Testis (tissue), 5 donors: ENCODE measurements at places on chromosomes 16 and 17.

GRCh38 chr16:73043828-73044467 is 4.0 kb downstream of the ZFHX3 start:
- no peak for DNase-seq

- DNase-seq, result no peak
Observed at GRCh38 chr17:16814439-16814838, 124.4 kb downstream of the CCDC144A start.

DNA sequence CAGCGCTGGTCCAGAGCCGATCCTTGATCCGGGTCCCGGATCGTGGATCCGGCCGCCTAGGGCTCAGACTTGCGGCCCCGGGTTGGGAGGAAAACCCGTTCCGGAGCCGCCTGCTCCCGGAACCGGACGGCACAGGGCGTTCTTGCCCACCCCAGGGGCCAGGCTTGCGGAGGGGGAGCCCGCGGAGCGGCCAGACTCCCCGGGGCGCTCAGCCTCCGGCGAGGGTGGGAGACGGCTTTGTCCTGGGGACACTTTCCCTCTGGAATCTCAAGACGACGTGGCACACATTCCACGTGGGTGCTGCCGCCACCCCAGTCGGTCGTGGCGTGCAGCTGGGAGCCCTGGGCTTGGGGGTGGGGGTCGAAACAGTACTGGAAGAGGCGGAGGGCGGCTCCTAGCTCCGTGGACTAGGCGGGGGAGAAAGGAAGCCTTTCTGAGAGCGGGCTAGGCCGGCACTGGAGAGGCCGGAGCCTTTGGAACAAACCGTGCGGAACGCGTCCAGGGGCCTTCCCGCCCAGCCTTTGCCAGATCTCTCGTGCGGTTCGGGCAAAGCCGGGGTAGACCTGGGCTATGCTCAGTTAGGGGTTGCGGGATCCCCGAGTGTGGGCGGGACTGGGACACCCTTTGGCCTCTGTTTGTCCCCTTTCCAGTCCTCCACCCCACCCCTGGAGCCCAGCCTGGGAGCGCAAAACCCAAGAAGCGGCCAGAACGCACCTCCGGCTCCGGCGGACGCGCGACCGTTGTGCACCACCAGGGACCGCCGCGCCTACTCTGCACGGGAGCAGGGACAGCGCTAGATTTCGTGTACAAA is 26.5 kb downstream of the SREBF1 start:
- peak; percentile 70 for DNase-seq

DNA sequence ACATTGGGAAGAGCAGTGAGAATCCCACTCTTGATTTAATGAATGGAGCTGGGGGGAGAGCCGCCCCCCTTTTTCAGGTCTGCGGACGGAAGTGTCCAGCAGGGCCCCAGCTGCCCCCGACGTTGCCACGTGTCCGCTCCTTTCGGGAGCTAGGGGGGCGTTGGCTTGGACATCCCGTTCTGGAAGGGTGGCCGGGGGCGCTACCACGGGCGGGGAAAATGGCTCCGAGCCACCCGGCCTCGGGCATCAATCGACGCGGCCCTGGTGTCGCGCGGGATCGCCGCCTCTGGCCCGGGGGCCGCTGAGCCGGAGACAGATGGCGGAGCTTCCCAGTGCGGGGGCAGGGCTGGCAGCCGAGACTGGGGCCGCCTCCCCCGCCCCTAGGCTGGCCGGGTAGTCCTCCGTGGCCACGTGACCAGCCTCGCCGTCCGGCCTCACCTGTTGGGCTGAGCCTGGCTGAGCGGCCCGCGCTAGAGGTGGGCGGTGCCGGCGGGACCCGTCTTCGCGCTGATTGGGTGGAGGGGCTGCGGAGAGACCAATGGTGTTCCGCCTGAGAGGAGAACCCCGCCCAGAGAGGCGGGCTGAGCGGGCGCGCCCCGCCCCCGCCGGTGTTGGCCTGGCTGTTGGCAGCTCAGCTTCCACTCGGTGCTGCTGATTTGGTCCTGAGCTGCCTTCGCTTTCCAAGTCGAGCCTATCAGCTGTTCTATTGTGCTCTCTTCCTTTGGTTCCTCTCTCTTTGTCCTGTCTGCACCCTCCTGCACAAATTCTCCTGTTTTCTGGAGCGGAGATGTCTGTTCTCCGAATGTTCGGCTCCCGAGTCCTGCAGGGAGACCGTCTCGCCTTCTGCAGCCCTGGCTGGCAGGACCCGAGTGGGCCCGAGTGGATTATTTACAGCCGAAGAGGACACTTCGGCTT is 8.3 kb downstream of the HS3ST3B1 start:
- peak; percentile 95 for DNase-seq

GRCh38 chr17:41065829-41066624 is at the start of gene KRTAP2-4:
TSS of gene KRTAP2-4 (minus strand) at chr17:41065879. CDS start at chr17:41065845, 34 bp downstream.
- no peak for DNase-seq

DNA sequence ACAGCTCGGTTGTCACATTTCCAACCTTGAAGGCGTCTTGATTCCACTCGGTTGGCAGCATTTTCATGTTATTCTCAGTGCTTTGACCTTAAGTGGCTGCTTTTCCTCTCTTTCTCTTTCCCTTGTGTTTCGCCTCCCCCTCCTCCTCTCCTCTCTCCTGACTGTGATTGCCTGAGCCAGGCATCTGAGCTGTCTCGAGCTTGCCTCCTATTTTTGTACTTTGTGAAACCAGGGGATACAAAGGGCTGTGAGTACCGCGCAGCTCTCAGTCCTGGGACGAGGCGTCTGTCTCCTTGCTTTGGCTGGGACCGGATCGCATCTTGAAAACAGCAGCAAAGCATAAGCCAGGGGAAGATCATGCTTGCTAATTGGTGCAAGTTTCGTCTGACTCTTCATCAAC is 48.8 kb upstream of the SDK2 start:
- DNase-seq, result no peak

DNA sequence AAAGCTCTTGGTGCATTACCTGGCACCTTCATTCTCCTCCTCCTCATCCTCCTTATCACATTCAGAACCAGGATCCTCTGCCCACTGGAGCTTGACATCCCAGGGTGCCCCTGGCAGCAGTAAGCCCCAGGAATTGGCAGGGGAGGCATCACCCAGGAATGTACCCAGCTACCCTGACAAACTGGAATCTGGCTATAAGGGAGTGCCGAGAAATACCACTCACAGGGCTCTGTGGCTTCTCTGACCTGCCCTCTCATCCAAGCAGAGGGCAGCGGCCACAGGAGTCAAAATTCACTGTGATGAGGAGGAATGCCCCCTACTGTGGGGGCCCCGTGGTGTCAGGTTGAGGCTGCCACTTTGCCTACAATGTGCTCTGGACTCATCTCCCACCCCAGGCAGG is 19.6 kb downstream of the MPP3 start:
- DNase-seq, result no peak

- no peak for DNase-seq
Observed at GRCh38 chr16:49527611-49528010, 154.0 kb downstream of the C16orf78 start.

DNA sequence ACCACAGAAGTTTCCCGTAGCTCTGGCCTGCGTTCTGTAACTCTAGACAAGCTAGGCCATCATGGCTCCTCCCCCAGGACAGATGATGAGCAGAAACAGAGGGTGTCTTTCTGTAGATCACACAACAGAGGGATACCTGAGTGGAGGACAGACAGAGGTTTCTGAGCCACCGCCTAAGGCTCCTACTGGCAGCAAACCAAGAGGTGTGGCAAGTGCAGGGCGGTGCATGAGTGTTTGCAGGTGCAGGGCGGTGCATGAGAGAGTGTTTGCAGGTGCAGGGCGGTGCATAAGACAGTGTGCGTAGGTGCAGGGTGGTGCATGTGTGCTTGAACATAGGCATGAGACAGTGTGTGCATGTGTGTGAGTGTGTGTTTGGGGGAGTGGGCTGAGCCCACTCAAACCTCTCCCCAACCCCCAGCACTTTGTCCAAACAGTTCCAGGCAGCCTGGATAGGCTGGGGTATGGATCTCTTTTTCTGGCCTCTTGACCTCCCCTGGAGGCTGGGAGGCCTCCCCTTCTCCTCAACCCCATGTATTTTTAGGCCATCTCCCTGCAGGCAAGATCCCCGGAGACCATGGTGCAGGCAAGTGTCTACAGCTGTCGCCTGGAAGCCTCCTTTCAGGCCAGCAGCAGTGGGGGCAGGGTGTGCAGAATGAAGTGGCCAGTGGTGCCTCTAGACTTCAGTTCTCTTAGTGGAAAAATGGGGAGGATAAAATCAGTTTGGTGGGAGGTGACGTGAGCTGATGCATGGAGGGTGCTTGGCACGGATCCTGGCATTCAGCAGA is 53.4 kb upstream of the CBX4 start:
- DNase-seq, result no peak

GRCh38 chr16:75745823-75746222 is 19.5 kb upstream of the CPHXL start:
- no peak for DNase-seq

DNA sequence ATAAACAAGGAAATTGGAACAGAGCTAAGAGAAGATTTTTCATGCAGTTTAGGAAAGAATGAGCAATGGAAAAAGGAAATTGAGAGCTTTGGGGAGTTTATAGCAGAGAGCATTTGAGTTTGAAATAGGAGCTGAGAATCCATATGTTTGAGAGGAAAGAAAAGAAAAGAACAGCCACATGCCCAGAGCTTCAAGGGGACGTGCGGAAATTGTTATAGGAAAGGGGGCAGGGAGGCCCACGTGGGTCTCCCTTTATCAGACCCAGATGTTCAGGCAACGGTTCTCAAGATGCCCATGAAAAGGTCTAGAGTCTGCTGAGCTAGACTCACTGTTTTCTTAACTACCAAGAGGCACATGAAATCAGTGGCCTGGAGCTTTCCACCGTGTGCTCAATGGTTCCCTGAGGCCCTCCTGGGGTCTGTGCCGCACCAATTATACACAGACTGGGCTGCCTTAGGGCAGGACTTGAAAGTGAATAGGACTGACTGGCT is 31.2 kb downstream of the CHD9 start:
- no peak for DNase-seq

- DNase-seq, result no peak
Observed at GRCh38 chr17:753418-753817, 1.4 kb upstream of the GEMIN4 start.

DNA sequence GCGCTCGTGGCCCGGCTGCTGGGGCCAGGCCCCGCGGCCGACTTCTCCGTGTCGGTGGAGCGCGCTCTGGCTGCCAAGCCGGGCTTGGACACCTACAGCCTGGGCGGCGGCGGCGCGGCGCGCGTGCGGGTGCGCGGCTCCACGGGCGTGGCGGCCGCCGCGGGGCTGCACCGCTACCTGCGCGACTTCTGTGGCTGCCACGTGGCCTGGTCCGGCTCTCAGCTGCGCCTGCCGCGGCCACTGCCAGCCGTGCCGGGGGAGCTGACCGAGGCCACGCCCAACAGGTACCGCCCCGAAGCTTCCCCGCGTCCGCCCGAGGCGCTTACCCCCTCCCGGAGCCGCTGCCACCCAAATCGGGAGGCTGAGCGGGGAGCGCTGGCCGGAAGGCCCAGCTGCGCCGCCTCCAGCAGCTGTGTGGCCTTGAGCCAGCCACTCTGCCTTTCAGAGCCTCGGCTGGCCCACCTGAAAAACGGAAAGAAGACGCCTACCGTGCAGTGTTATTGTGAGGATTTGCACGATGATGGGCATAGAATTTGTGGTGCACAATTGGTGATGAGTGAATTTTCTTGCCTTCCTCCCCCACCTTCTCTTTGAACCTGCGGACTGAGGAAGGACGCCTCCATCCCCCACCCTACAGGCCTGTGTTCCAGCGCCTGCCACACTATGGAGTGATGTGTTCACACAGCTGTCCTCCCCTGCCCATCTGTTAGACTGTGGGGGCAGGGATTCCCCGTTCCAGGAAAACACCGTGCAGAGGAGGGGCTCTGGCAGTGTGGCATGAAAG is 523 bp downstream of the NAGLU start:
- DNase-seq, result peak; percentile 84

- DNase-seq, result peak; percentile 87
Observed at GRCh38 chr17:18960803-18961511, 9.0 kb downstream of the SLC5A10 start.

GRCh38 chr16:69378760-69379159 is 7.0 kb downstream of the TERF2 start:
- no peak for DNase-seq

DNA sequence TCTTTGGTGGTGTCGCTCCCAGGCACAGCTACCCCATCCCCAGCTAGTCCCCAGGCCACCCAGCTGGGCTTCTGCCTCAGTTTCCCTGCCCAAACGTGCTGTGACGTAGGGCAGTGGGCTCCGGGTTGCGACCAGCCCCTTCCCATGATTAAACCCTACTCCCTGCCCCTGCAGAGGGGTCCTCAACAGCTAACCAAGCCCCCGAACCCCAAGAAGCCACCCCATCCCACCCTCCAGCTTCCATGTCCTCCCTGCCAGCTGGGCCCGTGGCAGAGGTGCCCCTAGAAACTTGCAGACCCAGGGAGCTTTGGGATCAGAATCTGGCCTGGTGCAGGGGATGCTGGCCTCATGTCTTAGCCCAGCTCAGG is 879 bp upstream of the NTN3 start:
- DNase-seq, result no peak

DNA sequence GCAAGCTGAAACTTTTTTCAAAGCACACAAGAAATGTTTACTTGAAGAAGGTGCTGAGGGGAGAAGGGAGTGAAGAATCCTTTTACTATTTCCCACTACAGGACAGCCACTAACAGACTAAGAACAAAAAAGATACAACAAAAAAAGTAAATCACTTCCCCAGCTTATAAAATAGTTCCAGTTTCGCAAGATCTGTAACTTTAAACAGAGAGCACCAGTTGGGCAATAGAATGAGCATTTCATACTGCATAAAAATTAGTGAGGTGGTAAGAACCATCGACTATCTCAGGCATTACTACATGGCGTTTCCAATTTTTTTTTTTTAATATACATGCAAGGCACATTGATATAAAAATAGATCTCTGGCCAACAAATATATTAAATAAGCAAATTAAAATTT is 11.1 kb downstream of the CRYBA1 start:
- DNase-seq, result no peak

GRCh38 chr16:69889295-69889964 is 61.7 kb upstream of the CLEC18A start:
- DNase-seq, result no peak

DNA sequence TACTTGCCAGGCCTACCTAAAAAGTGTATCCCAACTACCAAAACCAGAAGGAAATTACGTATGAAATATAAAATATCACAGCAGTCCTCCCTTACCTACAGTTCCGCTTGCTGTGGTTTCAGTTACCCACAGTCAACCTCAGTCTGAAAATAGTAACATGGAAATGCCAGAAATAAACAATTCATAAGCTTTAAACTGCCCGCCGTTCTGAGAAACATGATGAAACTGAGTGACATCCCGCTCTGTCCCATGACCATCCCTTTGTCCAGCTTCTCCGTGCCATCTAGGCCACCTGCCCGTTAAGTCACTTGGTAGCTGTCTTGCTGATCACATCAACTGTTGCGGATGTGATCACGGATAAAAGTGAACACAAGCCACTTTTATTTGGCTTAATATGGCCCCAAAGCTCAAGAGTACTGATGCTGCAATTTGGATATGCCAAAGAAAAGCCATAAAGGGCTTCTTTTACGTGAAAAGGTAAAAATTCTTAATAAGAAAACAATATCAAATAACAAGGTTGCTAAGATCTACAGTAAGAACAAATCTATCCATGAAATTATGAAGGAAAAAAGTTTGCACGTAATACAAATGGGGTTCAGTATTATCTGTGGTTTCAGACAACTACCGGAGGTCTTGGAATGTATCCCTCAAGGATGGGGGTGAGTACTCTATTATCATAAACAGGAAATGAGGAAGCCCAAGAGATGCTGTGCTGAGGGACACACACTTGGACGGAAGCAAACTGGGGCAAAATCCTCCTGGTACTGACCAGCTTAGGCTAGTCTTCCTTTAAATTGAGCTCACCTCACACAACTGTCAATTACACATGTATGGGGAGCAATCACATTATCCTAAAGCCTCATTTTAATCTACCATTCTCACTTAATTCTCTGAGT is 8.2 kb downstream of the USP22 start:
- peak; percentile 50 for DNase-seq
